ENCODE measurements at places on chromosomes 3 and 15. TPM values are rescaled to one million over a fixed set of nuclear protein-coding genes. Genes with fewer than 3 reads are reported as not detected.

The DPPA2 gene
- not detected for total RNA-seq

GRCh38 chr15:26521691-26522198 lies 251.1 kb downstream of the GABRB3 start:
- DNase-seq = no peak

DNA sequence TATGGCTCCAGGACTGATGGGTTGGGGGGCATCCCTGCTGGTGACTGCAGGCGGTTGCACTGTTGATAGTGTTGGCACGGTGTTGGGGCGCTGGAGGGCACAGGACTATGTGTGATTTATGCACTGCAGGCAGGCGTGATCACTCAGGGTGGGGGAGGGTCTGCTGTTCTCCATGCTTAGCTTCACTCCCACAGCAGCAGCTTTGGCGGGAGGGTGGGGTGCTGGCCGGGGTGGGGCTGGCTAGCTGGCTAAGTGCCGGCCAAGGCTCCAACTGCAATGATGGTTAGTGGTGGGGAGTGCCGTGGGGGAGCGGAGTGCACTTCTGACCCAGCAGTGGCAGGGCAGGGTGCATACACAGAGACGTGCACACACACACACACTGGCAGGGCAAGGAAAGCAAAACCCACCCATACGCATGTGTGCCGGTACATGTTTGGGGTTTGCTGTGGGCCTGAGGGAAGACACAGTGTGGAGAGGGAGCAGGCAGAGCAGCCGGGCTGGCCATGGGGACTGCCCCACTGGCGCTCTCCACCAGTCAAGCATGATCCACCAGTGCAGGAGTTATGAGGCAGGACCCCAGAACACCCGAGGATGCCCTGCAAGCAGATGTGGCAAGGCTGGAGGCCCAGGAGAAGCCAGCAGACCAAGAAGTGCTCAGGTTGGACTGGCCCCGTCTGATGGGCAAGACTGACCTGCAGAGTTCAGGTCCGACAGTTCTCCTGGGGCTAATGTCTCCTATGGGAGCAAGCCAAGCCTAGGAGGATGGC lies 16.5 kb upstream of the FGF7 start:
- no peak for DNase-seq

The SERINC4 gene
- total RNA-seq = 0.13 TPM

GRCh38 chr3:113658107-113658506 lies 38.3 kb downstream of the USF3 start:
- DNase-seq = no peak

Measured in HT1080 (cell line).